ENCODE measurements at places on chromosomes 5 and 9.
A peak's percentile ranks its signal among the peaks of the same experiment; 100 is the strongest.

GRCh38 chr9:136686794-136687711 is at the start of gene AGPAT2:
AGPAT2 (minus strand) TSS chr9:136687457; CDS start chr9:136687357, 100 bp downstream.
- DNase-seq = peak; percentile 89

GRCh38 chr5:129356846-129357245 is 103.3 kb upstream of the ADAMTS19 start:
- DNase-seq = no peak

DNA sequence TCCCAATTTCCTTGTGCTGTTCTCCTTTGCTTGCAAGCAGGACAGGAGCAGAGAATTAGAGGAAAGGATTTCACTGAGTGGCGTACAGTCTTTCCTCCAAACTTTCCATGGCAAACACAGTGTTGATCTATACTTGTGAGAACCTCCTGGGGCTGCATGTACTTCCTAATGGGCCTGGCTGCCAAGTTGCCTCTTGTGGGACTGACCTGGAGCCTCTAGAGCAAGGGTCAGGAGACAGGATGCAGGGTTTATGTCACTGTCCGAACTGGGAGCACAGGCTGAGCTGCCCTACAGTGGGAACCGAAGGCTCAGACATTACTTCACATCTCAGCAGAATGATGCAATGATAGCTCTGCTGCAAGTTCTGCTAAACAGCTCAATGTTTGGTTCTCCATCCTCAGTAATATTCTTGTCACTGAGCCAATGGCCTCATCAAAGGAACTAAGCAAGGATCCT is 102.3 kb downstream of the ENC1 start:
- DNase-seq = no peak

- DNase-seq = no peak
Measured at GRCh38 chr5:53180538-53180937, 71.0 kb upstream of the MOCS2 start.

DNA sequence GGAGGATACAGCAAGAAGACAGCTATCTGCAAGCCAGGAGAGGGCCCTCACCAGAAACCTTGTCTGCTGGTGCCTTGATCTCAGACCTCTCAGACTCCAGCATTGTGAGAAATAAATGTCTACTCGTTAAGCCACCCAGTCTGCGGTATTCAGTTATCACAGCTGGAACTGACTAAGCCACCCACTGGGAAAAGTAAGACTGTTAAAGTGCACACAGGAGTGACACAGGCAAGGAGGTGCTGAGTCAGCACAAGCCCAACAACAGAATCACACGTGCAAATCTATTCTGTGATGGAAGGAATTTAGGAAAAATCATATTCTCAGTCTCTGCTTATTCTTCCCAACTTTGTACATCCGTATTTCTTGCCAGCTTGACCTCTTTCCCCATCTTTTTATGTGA is 200.0 kb downstream of the NR2F1-AS1 start:
- DNase-seq = no peak

DNA sequence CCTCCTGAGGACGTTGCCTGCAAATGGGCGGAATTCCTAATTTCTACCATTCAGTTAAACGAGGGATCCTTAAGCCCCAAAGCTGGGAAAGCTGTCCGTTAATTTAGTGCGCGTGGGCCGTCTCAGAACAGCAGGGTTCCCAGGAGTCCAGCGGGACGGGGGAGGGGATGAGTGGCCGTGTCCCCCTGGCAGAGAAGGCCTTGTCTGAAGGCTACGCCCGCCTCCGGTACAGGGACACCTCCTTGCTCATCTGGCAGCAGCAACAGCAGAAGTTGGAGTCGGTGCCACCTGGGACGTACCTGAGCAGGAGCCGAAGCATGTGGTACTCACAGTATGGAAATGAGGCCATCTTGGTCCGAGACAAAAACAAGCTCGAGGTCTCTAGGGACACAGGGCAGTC is 1.3 kb downstream of the BRD3OS start:
- no peak for DNase-seq

- no peak for DNase-seq
Measured at GRCh38 chr9:112817860-112818203, 67.3 kb downstream of the SNX30 start.

DNA sequence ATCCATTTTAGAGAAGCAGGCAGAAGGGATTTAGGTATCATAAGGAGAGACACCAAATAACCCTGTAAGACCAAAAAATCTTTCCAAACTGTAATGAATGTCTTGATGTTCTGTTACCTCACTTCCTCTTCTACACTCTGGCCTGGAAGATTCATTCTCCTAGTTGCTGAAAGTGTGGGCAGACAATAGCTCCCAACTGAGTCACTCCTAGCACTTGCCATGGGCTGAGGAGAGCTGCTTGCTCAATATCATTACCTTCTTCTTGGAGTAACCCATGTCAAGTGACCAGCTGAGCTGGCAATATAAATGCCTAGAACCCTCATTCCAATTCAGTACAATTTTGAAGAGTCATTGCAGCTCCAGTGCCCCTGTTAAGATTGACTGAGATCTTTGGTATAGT is 1985.5 kb upstream of the CDH6 start:
- no peak for DNase-seq
